ENCODE measurements at places on chromosomes 1 and 21.

DNA sequence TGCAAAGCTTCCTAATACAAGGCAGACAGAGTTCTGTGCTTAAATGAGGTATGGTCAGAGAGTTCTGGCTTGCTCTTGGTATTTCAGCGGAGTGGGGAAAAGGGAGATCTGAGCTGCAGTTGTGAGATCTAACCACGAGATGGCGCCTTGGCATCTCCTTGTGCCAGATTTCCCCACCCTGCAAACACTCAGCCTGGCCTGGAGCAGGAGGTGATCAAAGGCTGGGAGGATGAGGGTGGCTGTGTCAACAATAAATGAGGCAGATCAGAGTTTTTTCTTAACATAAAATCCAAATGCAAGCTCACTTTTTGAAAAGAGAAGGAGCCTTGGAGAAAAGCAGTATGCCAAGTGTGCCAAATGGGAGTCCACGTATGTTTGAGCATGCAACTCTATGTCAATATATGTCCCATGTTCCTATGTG is 4.1 kb upstream of the TFAP2E start:
- DNase-seq, result peak; percentile 28

GRCh38 chr21:24375201-24375600 is 1232.1 kb downstream of the MRPL39 start:
- DNase-seq, result no peak

DNA sequence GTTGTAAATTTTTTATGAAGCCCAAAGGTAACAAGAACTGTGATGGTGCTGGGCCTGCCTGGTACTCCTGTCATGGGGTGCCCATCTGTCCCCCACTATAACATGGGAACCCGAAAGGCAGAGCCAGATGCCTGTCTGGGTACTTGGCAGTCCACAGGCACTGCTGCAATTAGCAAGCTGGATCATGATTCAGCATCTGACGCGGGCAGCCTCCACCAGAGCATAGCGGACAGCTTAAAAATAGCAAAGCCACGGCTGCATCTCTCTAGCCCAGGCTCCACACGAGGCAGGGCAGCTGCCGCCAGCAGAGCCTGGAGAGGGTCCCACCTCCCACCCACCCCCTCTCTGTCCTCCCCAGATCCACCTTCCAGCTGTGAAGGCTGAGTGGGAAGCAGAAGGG is 22.9 kb downstream of the SUSD4 start:
- DNase-seq, result peak; percentile 46

- no peak for DNase-seq
Measured at GRCh38 chr21:36902331-36902730, 64.1 kb downstream of the HLCS start.

DNA sequence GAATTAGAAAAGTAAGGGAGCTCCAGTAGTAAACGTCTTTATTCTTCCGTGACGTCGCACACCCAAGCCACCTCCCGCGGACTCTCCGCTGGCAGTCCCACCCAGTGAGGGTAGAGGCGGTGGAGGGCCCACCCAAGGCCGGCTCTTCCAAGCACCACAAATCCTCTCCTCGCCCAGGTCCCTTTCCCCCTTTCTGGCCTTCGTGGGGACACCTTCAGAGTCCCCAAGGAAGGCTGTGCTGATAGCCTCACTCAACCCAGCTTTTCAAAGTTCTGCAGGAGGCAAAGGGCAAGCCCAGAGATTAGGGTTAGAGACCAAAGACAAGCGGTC is 349 bp upstream of the GPN2 start:
- DNase-seq, result no peak

DNA sequence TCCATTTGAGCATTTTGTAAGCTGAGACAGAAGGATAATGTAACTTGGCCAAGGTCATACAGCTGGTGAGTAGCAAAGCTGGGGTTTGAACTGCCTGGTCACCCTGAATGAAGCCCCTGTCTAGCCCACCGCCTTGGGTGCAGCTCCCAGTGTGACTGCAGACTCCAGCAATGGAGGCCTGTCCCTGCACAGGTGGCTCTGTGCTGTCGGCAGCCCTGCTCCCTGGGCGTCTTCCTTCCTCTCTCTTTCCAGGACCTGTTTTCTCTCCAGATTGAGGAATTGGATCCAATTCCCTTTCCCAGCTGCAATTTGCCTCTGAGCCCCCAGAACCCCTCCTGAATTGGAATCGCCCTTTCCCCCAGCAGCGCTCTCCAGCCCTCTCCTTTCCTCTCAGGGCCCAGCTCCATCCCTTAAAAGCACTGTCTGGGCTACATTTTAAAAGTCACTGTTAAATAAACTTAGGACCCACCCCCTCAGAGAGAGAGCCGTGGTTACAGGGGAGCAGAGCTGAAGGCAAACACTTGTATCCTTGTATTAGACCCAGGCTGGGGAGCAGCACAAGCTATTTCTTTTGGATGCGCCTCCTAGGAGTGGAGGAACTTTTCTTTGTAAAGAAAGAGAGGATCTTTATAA is 161.4 kb upstream of the LMO4 start:
- no peak for DNase-seq

DNA sequence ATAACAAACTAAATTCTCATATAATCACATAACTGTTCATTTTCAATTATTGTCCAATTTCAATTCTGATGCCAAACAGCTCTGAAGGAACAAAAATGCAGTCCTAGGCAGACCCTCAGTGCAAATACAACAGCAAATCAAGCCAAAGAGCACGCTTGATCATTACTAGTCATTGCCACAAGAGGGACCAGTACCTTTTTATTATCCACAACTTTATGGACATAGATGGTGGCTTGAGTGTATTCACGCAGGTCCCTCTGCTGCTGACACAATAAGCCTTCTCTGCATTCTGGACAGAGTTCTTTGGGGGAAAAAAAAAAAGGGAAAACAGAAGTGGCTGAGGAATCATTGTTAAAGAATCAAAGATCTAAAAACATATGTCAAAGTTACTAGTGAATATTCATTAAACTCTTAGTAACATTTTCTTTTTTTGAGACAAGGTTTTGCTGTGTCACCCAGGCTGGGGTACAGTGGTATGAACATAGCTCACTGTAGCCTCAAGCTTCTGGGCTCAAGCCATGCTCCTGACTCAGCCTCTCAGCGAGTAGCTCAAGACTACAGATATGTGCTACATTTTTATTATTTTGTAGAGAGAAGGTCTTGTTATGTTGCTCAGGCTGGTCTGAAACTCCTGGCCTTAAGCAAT is 34.3 kb upstream of the RAP1GAP start:
- no peak for DNase-seq

DNA sequence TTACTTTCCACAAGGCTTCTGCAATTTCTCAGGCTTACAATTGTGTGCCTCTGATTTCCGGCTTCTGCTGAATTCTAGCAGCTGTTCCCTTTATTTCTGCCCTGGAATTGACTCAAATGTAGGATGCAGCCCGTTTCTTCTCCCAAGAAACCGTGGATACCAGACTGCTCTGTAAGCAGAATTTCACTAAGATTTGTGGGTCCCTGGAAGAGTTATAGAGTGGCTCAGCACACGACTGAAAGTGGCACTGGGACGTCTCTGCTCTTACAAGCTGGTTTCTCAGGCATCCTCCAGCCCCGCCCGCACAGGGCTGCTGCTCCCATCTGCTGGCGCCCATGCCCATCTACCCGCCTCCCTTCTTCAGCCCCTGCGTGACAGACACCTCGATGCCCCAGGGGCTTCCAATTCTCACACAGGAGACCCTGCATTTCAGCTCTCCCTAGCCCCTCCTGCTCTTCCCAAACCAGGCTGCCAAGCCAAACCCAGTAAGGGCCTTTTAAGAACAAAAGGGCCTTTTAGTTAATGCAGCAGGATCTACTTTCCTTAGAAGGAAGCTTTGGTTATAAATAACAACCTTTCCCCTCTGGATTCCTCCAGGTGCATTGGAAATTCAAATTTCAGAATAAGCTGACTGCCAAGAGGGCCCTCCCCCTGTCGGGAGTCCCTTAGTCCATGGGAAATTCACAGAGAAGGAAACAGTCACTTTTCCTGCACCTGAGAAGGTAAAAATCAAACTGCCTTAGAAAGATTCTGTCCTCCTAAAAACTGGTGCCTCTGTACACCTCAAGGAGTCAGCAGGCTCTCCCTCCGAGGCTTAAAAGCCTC is 45.4 kb upstream of the TENT5B start:
- no peak for DNase-seq

- no peak for DNase-seq
Measured at GRCh38 chr1:73781251-73781650, 416.7 kb downstream of the LRRIQ3 start.

DNA sequence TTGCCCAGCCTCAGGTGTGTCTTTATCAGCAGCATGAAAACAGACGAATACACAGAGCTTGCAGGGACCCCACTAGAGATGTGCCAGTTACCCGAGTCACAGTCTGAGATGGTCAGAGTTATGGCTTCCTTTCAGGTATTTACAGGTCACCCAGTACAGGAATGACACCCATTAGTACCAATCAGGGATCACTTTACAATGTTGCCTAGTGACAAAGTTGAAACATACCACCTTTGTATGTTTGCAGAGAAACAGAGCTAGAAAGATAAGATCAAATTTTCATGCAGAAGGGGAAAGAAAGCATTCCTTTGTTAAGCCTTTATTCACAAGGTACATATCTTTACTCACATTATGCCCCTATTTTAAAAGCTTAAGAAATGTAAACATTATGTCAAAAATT is 137.6 kb downstream of the RGS7 start:
- DNase-seq, result no peak

DNA sequence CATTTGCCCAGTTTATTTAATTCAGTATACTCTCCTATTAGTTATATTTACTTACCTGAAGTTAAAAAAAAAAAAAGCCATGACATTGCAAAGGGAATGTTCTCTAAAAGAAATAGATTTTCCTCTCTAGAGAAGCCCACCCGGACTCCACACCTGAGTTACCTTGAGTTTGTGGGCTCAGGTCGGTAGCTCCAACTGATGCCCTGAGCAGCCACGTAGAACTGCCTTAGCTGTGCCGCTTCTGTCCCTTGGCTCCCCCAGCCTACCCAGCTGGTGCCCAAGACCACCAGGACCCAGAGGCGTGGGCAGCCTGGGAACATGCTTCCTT is 250 bp downstream of the F5 start:
- DNase-seq, result no peak

DNA sequence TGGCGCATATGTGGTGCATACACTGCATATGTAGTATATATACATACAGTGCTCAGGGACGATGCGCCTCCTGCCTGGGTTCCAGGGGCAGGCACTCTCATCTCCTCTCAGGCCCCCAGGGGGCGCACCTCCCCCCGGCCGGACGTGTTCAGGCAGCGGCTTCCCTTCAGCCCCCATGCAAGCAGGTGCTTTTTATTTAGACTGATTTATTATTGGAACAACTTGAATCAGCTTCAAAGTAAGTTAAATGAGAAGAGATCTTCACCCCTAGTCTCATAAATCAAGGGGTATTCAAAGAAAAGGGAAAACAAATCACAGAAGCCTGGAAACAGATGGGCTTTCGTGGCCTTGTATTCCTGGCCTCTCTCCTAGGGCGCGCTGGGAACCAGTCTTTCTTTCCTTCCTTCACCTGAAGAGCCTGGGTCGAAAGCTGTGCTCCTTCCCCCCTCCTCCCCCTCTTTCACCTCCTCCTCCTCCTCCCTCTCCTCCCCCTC is 64.6 kb downstream of the UBIAD1 start:
- no peak for DNase-seq

GRCh38 chr1:37169743-37170275 is 135.5 kb upstream of the GRIK3 start:
- no peak for DNase-seq

DNA sequence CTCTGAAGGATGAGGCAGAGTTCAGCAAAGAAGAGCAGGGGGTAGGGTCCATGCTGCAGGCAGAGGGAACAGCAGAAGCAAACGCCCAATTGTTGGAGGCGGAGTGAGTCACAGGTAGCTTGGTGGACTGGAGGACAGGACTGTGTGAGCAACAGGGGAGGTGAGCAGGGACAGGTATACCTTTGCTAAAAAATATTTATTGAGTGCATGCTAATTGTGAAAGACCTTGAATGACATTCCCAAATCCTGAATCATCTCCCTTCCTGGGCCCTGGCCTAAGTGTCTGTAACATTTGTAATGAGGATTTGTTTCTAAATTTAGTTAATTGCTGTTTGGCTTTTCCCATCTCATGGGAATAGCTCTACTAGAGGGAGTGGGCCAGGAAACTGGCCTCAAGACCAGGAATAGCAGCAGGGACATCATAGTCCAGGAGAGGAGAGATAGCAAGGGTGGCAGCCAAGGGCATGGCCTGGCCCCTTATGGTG is 123.7 kb downstream of the FOXD2 start:
- DNase-seq, result no peak

DNA sequence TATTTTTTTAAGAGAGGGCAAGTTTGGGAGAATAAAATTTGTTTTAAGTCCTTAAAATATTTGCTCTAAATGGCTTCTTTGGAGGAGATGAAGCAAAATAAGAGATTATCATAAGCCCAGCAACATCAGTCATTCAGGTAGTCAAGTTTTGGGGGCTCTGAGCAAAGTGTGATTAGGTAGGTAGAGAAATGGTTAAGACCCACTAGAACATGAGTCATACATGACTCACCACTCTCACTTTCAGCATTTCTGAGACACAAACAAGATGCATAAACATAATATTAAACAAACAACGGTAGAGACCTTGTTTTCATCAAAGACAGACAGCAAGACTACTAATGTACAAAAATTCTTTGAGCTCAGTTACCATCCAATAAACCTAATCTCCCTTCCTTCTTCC is 272.2 kb downstream of the LMO4 start:
- DNase-seq, result no peak

- no peak for DNase-seq
Measured at GRCh38 chr1:206925106-206925736, 3.5 kb upstream of the FCMR start.

DNA sequence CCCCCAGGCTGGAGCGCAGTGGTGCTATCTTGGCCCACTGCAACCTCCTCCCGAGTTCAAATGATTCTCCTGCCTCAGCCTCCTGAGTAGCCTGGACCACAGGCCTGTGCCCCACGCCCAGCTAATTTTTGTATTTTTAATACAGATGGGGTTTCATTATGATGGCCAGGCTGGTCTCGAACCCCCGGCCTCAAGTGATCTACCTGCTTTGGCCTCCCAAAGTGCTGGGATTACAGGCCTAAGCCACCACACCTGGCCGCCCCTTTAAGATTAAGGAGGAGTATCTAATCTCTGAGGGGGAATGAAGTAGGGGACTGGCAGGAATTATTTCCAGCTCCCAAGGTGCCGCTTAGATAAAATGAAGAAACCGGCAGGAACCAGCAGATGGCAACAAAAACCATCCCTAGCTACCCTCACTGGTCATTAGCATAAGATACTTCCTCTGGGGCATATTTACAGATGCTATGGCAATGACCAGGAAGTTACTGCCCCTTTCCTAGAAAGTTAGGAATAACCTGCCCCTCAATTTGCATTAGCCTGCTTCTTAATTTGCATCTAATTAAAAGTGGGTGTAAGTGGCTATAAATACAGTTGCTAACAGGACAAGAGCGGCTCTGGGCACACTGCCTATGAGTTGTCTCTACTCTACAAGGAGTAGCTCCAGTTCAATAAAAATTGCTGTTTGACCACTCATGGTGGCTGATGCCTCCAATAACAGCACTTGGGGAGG is 7.1 kb upstream of the NSUN4 start:
- no peak for DNase-seq

DNA sequence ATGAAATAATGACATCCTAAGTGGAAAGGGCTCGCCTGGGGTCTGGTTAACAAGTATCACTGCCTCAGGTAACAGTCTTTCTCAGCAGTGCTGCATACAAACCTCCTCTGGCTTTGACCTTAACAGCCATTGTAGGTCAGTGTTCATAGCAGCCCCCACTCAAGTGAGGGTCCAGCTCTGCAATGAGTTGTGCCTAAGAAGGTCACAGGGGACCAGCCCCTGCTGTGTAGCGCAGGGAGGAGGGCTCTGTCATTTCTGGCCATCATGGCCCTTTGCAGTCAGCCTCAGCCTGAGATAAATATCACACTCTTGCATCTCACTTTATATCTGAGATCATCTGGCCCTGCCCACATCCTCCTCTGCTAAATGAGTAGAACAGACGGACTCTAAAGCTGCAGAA is 18.1 kb upstream of the MYSM1 start:
- DNase-seq, result peak; percentile 27
